ENCODE measurements at places on chromosomes 7 and 10.
A peak's percentile ranks its signal among the peaks of the same experiment; 100 is the strongest.

GRCh38 chr7:45035371-45035770, 35.4 kb downstream of the CCM2 start:
- no peak for DNase-seq

- DNase-seq: no peak
Measured at GRCh38 chr10:3570131-3570729, 214.8 kb downstream of the KLF6 start.

DNA sequence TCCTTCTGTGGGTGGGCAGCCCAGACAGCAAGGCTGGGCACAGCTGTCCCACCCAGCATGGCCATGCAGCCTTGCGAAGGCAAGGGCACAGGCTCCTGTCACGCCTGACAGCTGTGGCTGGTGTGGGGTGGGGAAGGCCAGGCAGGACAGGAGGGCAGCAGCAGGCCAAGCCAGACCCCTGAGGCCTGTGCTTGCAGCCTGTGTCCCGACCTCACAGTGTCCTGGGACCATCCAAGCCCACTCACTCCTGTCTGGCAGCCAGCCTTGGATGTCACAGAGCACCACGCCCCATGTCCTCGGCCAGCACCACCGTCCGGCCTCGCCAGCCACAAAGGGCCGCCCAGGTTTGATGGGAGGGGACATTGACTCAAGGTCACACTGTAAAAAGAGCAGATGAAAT, 85.5 kb upstream of the LRRC4 start:
- DNase-seq: no peak

DNA sequence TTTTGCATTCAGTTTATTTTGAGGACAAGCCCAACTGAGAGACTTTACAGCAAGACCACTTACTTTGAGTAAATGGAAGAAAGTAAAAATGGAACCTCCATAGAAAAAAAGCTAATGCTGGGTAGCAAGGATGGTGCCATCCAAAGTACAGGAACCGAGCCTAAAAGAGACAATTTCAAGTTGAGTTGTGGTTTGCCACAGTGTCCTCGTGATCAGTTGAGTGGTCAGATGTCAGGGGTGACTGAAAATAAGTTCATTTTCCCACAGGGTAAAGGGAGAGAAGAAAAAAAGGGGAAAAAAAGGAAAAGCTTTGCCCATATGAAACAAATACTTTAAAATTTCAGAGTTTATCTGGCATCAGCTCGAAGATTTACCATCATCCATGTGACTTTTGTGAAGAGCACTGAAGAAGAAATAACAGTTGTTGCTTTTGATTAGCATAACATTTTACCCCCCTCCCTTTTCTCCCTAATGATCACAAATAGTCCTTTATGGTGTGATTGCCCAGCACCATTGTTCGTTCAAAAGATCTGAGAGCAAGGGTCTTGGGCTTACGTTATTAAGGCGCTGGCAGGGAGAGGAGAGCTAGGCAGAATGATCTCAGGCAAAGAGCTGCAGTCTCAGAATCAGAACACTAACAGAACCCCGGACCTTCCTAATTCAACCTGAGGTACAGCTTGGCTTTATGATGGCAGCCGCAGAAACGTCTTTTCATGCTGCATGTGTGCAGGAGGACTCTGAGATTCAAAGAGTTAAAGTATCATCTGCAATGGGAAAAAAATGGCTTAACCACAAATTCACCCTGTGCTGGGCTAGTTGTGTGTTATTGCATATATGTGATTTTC, 338.1 kb downstream of the RNLS start:
- no peak for DNase-seq

GRCh38 chr10:104804880-104805279, 163.8 kb downstream of the SORCS3 start:
- no peak for DNase-seq

DNA sequence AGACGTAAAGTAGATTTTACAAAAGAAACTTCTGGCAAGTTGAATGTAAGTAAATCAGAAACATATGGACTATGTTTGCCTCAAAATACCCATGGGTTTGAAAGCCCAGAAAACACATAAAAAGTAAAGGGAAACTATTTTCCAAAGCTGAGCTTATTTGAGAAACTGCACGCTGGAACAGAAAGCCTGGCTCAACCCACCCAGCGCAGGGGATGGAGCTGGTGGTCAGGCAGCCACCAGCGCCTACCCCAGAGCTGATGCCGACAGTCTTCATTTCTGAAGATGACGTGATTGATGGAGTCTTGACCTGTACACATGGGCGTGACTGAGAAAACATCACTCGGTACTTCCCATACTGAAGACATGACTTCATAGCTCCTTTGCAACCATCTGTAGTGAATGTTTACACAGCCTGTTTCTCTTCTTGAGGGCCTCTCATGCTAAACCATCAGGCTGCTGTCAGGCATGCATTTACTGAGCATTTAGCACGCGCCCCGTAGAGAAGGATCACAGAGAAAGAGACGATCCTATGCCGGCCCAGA, 232.6 kb upstream of the AUTS2 start:
- DNase-seq: no peak

DNA sequence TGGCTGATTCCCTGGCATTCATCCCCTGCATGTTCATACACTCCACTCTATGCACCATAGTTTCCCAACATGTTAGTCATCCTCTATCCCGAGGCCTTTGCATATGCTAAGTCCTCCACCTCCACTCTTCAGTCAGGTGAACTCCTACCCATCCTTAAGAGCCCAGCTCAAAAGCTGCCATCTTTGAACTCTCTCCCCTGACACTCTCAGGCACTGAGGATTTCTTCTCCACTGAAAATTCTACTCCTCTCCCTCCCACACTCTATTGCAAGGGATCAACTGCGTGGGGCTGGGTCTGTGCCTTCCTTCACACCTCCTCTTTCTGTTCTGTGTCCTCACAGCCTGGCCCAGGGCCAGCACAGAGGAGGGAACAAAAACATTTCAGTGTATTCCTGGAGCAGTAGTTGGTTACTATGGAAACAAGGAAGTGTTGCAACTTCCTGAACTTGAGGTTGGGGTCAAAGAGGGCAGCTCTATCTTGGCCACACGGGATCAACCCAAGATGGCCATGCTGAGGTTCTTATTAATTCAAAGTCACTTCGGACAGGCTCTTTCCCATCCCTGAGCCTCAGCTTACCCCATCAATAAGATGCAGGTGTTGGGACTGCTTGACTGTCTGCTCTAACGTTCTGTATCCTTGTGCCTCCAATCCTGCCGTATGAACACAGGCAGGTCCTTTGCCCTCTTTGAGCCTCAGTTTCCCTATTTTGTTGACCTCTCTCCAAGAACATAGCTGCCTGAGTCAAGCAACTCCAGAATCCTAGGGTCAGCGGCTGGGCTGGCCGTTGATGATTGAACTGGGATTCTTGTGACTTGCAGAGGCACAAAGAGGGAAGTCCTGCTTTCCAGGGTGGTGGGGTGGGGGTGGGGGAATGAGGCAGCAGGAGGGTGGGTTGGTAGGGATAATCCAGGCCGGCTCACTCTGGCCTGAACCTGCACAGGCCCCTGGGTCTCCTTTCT, 15.5 kb downstream of the ZMIZ1 start:
- peak; percentile 25 for DNase-seq

GRCh38 chr7:25537662-25538375, 309.5 kb upstream of the NPVF start:
- no peak for DNase-seq

GRCh38 chr7:132433301-132433700, 143.0 kb downstream of the PLXNA4 start:
- DNase-seq: no peak

- no peak for DNase-seq
Measured at GRCh38 chr10:101022967-101023705, 7.8 kb downstream of the PDZD7 start.

GRCh38 chr7:7329326-7329725, 147.0 kb downstream of the C1GALT1 start:
- DNase-seq: no peak

DNA sequence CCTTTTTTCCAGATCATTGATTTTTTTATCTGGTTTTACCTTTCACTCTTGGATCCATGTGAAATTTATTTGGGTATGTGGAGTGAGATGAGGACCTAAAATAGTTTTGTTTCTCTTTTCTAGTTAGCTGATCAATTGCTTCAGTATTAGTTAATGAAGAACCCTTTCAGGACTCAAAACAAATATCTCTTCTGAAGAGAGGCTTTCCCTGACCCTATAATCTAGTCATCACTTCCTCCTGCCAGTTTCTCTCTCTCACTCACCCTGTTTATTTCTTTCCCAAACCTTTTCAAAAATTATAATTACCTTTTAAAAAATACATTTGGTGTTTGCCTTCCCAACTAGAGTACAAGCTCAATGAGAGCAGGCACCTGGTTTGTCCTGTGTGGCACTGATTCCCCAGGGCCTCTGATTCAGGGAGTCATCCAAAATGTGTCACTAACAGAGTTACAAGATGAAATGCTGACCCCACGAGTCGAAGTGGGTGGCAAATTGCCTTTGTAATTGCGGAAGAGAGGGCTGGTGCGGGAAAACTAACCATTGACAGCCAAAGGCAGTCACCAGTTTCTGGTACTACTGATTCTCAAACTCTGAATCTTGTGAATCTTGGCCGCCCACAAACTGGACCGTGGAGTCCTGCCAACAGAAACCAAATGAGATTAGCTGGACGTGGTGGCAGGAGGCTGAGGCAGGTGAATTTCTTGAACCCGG, 2.4 kb downstream of the TMEM140 start:
- no peak for DNase-seq

GRCh38 chr7:47875998-47876744, 72.1 kb downstream of the PKD1L1 start:
- no peak for DNase-seq

GRCh38 chr7:134329614-134330346, 13.1 kb upstream of the SLC35B4 start:
- DNase-seq: no peak

DNA sequence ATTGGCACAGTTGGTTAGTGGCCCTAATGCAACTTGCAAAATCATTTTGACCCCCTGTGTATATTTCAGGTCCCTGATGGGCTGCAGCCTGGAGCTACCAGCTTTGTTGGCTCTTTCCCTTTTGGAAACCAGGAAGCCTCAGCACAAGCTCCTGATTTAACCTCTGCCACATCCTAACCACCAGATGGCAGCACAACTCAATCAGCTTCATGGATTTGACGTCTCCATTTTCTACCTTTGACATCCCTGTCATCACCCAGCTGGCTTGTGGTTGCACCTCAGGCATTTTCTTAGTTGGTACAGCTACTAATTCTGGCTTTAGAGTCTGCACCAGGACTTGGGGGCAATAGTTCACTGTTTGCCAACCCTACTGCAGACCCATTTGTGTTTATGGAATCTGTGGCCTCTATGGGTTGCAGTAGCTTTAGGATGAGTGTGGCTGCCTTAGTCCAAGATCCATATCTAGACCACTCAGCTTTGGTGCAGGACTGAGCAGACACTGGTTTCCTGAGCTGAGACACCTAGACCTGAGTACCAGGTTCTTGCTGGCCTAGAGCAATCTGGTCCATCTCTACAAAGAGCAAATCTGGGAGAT, 456.2 kb downstream of the REEP3 start:
- DNase-seq: peak; percentile 44

DNA sequence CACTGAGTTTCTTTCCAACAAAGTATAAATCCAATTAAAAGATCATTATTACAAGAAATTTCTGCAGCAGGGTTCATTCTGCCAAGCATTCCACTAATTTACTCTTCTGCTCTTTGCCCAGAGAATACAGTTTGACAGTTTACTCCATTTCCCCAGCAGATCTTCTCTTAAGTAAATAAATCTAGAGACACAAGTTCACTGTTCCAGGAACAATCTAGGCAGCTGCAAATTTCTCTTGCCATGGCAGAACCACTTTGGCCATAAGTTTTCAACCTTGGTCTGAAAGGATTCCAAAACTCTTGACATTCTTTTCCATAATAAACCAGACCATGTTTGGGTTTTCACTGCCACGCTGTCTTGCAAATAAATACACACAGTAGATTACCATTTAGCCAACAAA, 11.5 kb downstream of the RGS10 start:
- DNase-seq: no peak

DNA sequence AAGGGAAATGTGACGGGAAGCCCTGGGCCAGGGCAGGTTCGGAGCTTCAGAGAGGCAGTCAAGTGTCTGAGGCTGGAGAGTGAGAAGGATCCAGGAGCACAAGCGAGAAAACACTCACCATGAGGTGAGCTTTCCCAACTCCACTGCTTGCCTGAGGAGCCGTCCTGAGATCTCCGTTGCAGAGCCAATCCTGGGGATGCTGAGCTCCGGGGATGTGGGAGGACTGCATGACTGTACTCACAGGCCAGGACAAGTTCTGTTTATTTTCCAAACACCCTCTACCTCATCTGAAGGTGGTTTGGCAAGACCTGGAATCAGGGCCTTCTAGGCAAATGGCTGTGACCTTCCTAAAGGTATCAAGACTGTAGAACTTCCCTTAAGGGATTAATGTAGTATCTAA, 38.7 kb downstream of the GLI3 start:
- no peak for DNase-seq

GRCh38 chr7:28142650-28143049, 37.9 kb downstream of the JAZF1 start:
- DNase-seq: no peak

DNA sequence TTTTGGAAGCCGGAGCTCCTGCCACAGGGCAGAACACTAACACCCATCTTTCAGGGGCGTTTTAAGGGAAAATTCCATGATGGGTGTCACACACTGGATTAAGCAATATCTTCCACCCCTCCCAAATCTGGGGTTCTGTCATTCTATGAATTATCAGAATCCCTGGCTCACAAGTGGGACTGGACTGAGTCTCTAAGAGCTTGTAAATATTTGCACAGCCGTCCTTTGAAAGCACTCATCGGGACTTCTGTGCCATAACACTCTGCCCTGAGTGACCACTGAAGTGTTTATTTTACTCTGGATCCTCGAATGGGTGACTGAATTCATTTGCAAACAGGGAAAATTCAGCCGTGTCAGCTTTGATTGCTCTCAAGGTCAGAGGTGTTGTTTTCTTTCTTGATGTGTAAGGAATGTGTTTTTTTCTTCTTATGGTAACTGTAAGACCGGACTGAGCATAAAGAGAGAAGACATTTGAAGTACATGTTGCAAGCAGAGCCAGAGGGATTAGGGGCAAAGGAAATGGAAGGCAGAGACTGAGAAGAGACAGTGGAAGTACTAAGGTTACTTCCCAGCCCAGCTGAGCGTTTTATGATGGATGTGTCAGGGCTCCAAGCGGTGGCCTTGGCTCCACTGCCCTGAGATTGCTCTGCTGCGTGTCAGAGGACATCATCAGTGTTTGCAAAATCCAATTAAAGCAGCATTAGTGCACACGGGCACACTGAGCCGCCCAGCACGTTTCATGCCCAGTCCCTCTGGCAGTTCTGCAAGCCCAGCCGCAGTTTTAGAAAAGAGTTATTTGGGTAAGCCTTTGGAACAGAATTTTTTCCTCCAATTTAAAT, 17.7 kb upstream of the GTPBP4 start:
- no peak for DNase-seq

DNA sequence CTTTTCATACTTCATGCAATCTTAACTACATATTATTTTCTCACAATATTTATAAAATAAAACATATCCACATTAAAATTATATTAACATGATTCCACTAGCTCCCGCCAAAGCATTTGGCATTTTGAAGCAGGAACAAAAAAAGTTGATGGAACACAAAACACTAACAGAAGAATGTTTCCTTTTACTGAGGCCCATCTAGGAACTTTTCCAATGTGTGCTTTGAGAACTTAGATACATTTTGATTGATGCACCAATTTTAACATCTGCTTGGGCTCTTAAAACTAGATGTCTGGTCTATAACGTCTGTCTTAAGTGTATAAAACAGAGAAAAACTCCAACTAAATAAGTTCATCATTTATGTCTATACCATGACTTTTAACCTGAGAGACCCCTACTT, 1214.8 kb downstream of the SORCS1 start:
- DNase-seq: no peak
